ENCODE measurements at places on chromosomes 16 and 17.
A peak's percentile ranks its signal among the peaks of the same experiment; 100 is the strongest.

GRCh38 chr16:78122774-78123315, 23.4 kb downstream of the WWOX start:
- peak; percentile 60 for DNase-seq

DNA sequence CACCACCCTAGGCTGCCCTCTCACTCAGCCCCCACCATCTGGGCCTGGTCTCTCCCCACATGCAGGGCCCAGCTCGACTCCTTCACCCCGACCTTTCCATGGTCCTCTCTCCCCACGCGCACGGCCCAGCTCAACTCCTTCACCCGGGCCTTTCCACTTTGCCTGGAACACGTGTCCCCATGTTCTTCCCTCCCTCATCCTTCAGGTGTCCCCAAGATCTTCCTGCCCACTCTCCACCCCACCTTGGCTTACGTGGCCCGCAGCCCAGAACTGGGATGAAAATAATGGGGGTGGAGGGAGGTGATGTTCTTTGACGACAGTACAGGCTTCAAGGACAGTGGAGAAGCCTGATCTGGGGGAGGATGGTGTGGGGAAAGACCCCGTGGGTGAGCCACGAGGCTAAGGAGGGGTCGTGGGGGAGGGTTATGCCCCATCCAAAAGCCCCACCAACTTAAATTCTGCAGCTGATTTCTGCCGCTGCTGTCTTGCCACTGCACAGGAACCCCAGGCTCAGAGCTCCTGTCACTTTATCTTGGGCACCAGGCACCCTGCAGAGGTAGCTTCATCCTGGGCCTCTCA, 9.9 kb upstream of the MEAK7 start:
- DNase-seq, result no peak

GRCh38 chr16:89523680-89524344, 15.6 kb downstream of the SPG7 start:
- no peak for DNase-seq

DNA sequence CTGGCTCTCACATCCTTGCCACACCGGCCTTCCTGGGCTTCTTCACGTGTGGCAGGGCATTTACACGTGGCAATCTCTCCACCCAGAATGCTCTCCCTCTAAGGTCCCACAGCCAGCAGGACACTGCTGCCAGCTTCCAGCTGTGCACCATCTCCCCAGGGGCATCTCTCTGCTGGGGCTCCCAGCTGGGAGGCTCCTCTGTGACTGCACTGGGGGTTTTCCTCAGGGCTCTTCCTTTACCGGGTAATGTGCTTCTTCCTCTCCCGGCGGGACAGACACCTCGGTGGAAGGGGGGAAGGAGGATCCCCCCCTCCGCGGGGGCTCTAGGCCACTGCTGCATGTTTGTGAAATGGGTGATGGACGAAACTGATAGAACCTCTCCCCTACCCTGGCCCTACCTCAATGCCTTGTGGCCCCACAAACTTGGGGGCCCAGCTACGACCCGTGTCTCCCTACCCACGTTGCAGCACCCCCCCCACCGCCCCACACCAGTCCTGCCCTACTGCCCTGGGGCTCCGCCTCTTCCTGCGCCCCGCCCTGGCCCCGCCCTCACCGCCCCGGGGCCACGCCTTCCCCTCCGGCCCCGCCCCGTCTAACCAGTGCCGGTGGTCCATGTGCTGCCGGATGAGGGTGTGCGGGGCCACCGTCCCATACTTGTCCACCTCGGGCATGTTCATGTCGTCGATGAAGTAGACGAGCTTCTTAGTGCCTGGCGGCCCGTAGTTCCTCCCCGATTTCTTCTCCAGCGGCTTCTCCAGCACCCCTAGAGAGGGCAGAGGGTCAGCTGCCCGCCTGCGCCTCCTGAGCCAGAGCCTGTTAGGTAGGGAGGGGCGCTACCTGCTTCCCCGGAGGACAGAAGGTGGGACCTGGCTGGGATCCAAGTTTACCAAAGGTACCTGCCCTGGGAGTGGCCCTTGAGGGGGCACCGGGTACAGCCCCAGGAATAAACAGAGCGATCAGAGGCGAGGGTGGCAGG, 92.6 kb downstream of the DNAH17 start:
- DNase-seq, result peak; percentile 95

GRCh38 chr17:50663812-50664374, 29.2 kb downstream of the ABCC3 start:
- no peak for DNase-seq

DNA sequence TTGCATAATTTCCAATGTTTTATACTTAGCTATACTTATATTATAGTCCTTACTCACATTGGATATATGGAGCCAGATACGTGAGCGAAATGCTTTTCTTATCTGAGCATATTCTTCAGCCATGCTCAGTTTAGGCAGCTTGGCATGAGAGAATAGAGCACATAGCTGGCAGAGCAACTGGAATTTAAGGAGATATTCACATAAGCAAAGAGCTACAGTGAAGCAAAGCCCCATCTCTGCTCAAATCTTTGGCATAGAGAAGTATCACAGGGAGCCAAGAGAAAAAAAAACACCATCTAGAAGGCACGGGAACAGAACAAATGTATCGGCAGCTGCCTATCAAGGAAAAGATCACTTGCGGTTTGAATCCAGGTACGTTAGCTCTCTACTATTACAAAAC, 734.2 kb upstream of the KIF2B start:
- DNase-seq, result no peak

GRCh38 chr16:59905131-59905530, 1171.0 kb upstream of the GOT2 start:
- DNase-seq, result no peak

DNA sequence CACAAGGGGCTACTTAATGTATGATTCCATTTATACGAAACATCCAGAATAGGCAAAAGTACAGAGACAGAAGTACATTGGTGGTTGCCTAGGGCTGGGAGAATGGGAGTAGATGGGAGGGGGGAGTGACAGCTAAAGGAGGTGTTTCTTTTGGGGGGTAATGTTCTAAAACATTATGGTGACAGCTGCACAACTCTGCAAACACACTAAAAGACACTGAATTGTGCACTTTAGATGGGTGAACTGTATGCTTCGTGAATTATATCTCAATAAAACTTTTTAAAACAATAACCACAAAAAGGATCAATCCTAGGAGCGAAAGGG, 661 bp downstream of the LYRM9 start:
- no peak for DNase-seq

- DNase-seq, result no peak
Observed at GRCh38 chr16:12449374-12449773, 354.3 kb downstream of the CPPED1 start.

DNA sequence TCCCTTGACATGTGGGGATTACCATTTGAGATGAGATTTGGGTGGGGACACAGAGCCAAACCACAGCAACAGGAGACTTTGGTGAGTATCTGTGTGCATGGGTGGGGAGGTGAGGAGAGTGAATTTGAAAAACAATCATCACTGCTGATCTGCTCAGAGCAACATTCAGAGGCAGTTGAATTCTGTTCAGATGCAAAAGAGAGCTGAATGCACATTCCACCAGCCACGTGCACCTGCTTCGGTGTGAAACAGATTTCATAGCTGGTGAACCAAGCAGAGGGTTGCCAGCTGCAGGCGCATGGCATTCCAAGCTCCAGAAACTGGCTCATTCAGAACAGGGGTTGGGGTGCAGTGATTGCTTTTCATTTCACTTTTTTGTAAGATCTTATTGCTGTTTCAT, 233.1 kb upstream of the FOXF1 start:
- no peak for DNase-seq

DNA sequence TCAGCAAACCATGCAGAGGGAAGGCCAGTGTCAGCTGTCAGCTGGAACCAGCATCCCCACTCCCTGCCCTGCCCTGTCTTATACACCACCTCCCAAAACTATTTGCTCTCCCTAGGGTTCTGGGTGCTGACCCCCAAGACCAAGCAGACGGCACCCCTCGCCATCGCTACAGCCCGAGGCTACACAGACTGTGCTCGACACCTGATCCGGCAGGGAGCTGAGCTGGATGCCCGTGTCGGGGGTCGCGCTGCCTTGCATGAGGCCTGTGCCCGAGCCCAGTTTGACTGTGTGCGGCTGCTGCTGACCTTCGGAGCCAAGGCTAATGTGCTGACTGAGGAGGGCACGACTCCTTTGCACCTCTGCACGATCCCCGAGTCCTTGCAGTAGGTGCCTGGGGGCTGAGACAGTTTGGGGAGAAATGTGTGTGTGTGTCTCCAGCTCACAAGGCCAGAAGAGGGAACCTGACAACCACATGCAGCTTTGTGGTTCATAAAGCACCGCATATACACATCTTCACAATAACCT, 1.5 kb downstream of the ASB16 start:
- DNase-seq, result no peak

- DNase-seq, result no peak
Observed at GRCh38 chr16:86255966-86256365, 254.4 kb upstream of the FOXF1 start.

DNA sequence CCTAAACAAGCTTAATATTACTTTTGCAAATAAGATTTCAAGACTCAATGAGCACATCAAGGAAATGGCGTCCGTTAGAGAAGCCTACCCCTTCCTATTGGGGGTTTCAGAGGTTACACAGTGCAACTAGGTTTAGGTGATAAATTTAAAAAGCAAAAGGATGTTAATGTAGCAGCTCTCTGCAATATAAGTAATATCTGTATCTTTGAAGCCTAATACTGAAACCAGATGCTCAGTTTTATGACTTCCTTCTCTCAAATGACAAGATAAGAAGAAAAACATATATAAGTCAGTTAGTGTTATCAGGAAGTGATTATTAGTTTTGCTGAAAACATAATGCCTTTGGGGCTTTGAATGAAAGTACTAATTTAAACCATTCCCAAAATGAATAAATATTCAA, 54.3 kb upstream of the MED13 start:
- DNase-seq, result peak; percentile 59

DNA sequence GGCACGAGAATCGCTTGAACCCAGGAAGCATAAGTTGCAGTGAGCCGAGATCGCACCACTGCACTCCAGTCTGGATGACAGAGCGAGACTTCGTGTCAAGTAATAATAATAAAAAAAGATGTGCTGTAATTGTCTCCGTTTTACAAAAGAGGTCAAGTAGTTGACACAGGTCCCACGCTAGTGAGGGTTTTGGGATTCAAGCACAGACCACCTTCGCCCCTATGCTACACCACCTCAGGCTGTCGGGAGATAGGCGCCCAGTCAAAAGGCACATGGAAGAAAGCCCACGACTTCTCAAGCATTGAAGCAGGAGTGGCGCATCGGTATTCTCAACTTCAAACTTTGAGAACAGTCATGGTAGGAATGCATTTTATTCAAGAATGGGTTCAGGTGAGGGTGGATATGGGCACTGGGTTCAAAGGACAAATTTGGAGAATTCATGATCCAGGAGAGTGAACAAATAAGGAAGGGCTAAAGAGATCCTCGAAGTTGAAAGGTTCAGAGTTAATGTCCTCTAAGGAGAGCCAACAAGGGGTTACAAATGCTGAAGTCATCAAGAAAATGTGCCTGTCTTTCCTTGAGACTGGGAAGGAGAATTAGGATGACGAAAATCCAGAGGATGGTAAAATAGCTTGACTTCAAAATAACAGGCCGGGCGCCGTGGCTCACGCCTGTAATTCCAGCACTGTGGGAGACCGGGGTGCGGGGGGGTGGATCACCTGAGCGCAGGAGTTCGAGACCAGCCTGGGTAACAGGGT, 1.4 kb upstream of the AMZ2 start:
- DNase-seq, result no peak

GRCh38 chr17:81535007-81535328, 6.8 kb downstream of the FSCN2 start:
- no peak for DNase-seq

DNA sequence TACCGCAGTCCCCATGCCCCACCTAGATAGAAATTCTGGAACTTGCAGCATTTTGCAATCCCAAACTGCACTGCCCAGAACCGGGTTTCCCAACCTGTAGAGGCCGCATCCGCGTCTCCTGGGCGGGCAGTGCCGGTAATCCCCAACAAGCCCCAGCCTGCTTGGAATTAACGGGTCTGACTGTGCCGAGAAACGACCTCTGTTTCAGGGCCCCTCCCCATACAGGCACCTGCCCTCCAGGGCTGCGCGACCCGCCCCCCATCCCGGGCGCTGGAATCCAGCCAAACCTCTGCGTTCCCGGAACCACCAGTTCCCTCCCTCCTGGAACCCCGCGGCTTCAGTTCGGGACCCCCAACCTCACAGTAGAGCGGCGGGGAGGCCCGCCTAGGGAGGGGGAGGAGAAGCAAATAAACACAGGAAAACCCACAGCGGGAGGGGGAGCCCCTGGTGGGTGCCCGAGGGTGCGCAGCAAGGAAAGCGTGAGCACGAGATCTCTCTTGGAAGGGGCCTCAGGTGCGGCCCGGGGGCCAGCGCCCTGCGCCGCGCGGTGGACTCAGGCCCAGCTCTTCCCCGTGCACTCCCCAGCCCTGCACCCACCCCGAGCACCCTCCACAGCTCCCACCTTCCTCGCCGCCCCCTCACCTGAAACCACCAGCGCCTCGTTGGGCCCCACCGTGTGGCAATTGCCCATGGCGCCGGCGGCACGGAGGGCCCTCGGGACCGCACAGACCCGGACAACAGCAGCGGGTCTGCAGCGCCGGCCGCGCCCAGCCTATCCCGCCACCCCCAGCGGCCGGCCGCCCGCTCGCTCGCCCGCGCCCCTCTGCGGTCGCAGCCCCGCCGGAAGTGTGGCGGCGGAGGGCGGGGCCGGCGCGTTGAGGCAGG, at the start of gene FLOT2:
Gene FLOT2, minus strand, starts transcription at position 850 of the 885 bp plus-strand sequence. Its CDS starts 159 bp downstream, at position 691.
- peak; percentile 71 for DNase-seq

GRCh38 chr16:77946823-77947222, 75.5 kb upstream of the CLEC3A start:
- no peak for DNase-seq

GRCh38 chr17:40313668-40314583, 4.9 kb downstream of the RARA start:
- no peak for DNase-seq

- DNase-seq, result no peak
Observed at GRCh38 chr17:30599428-30600059, 122.3 kb downstream of the GOSR1 start.

DNA sequence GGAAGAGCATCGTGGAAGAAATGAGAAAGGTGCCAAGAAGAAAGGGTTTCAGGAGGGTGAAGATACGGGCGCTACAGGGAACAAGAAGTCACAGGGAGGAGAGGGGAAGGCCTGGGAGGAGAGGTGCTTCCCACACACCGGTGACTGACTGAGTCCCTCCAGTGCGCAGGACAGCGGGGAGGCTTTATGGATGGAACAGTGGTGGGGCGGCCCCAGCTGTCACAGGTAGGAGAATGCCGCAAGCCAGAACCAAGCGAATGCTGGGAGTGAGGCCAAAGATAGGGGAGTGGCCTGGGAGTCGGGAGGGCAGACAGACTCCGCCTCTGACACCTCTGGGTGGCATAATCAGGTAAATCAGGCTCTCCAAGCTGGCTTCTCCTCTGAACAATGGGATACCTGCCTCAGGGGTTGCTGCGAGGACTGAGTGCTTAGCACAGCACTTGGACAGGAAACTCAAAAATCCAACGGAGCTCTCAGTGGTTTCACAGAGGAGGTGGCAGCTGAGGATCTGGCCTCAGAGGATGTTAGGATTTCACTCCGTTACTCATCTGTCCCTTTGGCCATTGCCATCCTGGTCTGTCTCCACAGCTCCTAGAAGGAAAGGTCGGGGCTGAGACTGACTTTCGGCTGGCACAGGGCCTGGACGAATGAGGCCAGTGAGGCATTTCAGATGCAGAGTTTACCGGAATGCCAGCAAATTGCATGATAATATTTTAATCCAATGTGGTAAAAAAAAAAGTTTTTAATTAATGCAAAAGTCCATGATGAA, 717 bp upstream of the CNP start:
- peak; percentile 78 for DNase-seq

GRCh38 chr17:35795007-35795870, at the start of gene MMP28:
MMP28 (minus strand) TSS chr17:35795641; CDS start chr17:35795377, 264 bp downstream.
- DNase-seq, result peak; percentile 69

All from GM13976 (cell line).